Dermis blood vessel endothelial cell (primary cell): ENCODE measurements at places on chromosomes 16 and 17. TPM values are rescaled to one million over a fixed set of nuclear protein-coding genes. Genes with fewer than 3 reads are reported as not detected.

The TLCD2 gene
- total RNA-seq = 1.7 and 1.8 TPM in 2 replicates

The TGFB1I1 gene
- 37.4 and 51.2 TPM in 2 replicates for total RNA-seq

The SLC47A1 gene
- total RNA-seq = 0.51 and 0.85 TPM in 2 replicates

The ATP2A3 gene
- total RNA-seq = 0.23 TPM in 1 of 2 replicates, not detected in the other

The MYCBPAP gene
- 0.34 and 0.42 TPM in 2 replicates for total RNA-seq

The SLC5A2 gene
- not detected in 2 replicates for total RNA-seq

The KRTAP9-2 gene
- not detected in 2 replicates for total RNA-seq

GRCh38 chr16:2460916-2461315 lies 1.0 kb downstream of the TEDC2 start:
- no peak for DNase-seq

GRCh38 chr17:3663102-3664011 lies 5.0 kb downstream of the TAX1BP3 start:
- DNase-seq = no peak

DNA sequence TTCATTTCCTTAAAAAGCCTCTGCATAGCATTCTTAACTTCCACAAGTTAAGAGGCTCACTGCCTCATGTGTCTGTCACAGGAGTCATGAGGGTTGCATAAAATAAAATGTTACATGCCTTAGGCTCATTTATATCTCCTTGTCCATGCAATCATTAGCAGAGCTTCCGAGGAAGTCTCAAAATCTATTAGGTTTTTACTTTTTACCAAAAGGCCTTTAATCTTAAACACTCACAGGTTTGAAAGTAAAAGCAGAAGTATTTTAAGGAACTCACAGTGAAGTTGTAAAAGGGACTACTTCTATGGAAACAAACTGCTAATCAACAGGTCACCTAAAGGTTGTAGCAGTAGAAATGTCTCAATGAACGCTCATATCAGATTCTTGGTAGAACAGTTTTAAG lies 5.2 kb upstream of the ATP6V0A1 start:
- no peak for DNase-seq

DNA sequence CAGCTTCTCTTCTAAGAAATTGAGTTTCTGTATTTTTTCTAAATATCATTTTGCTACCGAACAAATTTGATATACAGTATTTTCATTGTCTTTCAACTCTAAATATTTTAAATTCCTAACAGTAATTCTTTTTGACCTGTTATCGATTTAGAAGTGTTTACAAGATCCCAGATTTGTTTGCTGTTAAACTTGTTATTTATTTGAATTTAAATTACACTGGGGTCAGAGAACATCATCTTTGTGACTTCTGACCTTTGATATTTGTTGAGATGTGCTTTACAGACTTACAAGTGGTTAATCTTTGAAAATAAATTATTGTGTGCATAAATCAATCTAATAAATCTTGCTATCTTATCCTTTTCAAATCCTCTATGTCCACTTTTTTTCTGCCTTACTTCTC lies 94.2 kb downstream of the ARHGAP44 start:
- DNase-seq = no peak

DNA sequence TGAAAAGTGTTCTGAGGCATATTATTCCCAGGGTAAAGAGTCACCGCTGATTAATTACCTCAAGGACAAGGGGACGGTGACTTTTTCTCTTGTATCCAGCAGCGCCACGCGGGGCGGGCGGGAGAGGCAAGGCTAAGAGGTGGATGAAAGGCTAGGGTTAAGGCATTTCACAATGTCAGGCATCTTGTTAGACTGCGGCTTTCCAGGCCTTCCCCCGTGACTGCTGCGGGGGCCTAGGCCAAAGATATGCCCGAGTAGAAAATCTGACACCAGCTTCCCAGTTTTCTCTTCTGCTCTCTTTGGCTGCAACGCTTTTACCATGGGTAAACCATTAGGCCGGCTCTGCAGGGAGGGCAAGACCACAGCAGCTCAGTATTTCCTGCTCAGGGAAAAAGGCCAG lies 698.2 kb downstream of the MAF start:
- no peak for DNase-seq
